ENCODE measurements at places on chromosomes 16 and 17.
A peak's percentile ranks its signal among the peaks of the same experiment; 100 is the strongest.

- no peak for DNase-seq
Observed at GRCh38 chr16:67226295-67226803, 581 bp upstream of the TMEM208 start.

DNA sequence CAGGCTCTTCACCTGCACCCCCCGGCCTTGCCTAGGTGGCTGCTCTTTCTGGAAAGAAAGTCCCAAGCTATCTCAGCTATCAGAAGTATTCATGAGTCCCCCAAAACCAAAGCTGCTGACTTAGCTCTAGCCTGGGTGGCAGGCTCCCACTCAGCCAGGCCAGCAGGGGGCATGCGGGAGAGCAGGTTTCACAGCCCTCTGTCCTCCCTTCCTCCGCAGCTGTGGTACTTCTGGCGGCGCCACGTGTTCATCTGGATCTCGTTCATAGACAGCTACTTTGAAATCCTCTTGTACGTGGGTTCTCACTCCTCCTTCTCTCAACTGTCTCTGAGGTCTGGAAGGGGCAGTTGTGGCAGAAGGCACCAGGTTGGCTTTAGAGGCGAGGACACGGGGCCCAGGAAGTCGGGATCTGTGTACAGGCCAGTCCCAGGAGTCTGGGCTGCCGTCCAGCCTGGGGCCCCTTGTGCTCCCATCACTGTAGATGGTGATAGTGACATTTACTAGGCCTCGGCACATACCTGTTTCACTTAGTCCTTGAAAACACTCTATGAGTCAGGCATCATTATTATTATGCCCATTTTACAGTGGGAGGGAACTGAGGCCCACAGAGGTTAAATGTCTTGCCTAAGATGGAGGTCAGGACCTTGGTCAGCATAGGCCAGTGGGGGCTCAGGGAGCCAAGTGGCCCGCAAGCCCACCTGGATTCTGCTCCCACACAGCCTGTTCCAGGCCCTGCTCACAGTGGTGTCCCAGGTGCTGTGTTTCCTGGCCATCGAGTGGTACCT, 12.9 kb downstream of the TRPV2 start:
- DNase-seq: no peak

DNA sequence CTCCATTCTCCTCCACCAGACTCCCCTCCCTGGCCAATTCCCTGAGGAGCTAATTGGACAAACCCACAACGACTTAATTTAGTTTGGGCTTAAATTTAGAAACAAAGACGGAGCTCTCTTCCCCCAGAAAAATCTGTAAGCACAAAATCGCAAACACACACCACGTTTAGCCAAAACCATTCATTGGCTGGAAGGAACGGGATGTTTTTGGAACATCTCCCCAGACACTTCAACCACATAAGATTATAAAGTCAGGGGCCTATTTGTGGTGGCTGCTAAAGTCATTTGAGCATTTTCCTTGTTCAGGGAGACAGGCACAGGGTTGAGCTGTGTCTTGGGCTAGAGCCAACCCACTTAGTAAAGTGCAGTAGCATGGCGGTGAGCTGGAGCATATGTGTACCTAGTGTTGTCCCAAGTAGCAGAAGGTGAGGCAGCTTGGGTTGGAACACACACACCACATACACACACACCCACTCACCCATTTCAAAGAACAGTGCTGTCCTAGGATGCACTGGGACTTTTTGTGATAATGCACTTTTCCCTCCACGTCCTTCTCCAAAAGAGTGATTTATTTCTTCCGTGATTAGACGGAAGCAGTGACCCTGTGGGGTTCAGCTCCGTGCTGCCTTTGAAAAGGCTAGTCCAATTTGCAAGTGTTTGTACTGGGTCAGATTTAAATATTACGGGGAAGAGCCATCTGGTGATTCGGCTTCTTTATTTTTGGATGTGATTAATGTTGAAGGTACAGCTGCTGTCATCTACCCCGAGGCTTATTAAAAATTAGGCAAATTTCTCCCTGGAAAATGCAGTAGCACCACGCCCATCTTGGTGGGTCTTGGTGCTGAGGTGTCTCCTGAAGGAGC, 32.2 kb downstream of the ELAC2 start:
- DNase-seq: no peak

GRCh38 chr16:89918453-89919347, at the start of gene MC1R:
Gene MC1R (plus strand): TSS chr16:89918862. CDS start chr16:89919259, 397 bp downstream.
- DNase-seq: no peak

- no peak for DNase-seq
Observed at GRCh38 chr16:72983241-72983640, 64.7 kb downstream of the ZFHX3 start.

DNA sequence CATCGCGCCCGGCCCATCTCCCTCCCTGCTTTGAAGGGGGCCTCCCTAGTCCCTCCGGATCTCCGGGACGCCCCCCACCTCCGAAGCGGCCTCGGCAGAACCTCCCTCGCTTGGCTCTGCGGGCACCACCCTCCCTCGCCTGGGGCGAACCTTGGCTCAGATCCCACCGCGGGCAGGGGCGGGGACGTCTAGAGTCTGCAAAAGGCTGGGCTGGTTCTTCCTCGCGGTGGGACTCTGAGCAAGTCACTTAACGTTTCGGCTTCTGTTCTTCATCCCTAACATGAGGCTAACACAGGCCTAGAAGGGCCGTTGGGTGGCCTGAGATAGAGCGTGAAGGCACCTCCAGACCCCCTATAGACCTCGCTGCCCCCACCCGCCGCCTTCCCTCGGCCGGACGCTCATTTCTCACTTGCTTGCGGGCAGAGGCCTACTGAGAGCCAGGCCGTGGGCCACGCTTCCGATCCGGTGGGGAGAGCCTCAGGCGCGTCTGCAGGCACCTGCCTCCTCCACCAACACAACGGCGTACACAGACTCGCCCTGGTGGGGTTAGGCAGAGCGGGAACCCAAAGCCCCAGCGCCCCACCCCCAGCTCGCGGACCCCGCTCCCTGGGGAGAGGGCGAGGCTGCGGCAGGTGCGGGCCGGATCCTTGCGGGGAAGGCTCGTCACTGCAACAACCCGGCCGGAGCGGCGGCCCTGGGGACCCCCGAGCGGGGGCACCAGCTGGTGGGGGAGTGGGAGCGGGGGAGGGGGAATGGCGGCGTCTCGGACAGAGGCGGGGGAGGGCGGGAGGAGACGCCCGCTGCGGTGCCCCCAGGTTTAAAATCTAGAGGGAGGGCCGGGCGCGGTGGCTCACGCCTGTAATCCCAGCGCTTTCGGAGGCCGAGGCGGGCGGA, 5.4 kb downstream of the MYO1C start:
- DNase-seq: no peak

DNA sequence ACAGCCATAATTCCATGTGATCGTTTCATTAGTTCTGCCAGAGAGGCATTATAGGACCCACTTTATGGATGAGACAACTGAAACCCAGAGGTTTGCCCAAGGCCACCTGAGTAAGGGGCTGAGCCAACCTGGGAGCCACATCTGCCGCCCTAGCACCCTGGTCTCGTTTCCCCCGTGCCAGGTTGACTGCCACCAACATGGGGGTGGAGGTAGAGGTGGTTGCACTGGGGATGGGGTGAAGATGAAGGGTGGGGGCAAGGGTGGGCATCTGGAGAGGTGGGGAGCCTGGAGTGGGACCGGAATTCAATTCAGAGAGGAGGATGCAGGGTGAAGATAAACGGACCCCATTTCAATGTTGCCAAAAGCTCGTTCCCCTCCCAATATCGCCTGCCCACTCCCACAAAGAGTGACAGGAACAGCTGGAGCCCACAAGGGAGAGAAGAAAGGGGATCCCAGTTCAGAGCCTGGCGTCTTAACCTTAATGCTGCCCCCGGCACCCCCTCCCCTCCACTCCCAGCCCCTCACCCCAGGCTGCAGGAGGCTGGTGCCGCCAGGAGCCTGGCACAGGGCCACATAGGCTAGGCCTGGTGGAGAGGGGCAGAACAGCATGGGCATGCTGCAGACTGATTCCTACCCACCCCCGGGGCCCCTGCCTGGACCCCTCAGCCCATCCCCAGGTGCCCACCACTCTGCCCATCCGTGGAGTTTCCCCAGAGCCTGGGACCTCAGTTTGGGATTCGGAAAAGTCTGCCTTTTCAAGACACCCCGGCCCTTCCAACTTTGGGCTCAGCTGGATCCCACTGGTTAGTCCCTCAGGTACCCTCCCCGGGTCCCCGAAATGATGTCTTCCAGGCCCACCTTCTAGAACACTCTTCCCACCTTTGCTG, 29.6 kb downstream of the NGFR start:
- no peak for DNase-seq

- no peak for DNase-seq
Observed at GRCh38 chr16:81626181-81626674, 152.9 kb upstream of the PLCG2 start.

- DNase-seq: no peak
Observed at GRCh38 chr17:43967251-43967875, 13.6 kb upstream of the PYY start.

DNA sequence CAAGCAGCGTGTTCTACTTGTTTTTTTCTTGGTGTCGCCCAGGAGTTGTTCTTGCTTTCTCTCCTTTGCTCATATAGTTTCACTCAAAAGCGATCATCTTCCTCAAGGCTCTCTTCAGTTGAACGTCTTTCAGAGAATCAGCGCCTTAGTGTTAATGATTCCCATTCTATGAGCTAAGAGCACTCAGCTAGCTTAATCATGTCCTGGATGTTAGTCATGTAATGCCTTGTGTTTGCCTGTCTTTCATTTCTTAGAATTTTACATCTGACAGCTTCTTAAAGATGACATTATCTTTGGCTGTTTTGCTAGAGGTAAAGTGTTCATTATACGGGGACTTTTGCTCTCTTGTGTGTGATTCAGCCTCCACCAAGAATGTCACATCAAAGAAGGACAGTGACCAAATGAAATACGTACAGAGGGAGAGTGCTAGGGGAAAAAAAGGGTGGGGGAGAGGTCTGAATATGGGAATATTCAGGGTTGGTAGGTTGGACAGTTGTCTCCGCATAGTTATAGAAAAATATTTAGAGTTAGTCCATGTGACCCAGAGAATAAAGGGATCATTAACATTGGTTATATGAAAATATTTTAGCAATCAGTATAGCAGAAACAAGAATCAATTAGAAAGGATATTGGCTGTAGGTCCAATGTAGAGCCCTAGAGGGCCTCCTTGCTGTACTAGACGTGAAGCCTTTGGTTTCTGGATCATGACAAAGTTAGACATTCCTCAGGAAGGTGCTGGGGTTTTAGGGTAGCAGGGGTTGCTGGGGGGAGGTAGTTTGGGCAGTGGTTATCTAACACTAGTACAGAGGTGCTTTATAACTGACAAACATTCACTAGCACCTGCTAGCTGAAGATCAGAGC, 31.9 kb upstream of the ANKFN1 start:
- DNase-seq: no peak

- no peak for DNase-seq
Observed at GRCh38 chr17:4499431-4500190, 930 bp downstream of the SPNS2 start.

DNA sequence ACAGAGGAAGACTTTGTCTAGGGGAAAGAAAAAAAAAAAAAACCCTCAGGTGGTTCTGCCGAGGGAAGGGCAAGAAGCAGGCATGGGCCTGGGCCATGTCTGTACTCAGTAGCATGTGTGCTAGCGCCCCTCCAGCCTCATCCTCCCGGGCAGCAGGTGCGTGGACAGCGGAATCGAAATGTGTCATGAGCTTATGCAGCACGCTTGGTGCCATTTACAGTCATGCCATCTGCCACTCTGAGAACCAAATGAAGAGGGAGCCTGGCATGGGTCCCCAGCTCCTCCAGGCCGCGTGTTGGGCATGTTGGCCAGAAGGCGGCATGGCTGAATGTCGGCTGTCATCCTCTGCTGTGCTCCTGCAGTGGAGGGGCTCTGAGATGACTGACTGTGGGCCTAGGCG, 31.4 kb downstream of the CRAMP1 start:
- no peak for DNase-seq

- DNase-seq: peak; percentile 79
Observed at GRCh38 chr17:50200457-50201275, 765 bp downstream of the COL1A1 start.

GRCh38 chr17:50181144-50181543, 15.3 kb downstream of the SGCA start:
- DNase-seq: no peak

GRCh38 chr16:65534121-65534528, 412.3 kb upstream of the CDH11 start:
- no peak for DNase-seq

Measured in left renal cortex interstitium (tissue), 4 donors.